ENCODE measurements at places on chromosomes 13 and 19.

- no peak for DNase-seq
These were observed 2.3 kb downstream of the AMH start for GRCh38 chr19:2251106-2252054.

GRCh38 chr13:50015750-50016149 lies 506 bp downstream of the KCNRG start:
- no peak for DNase-seq

DNA sequence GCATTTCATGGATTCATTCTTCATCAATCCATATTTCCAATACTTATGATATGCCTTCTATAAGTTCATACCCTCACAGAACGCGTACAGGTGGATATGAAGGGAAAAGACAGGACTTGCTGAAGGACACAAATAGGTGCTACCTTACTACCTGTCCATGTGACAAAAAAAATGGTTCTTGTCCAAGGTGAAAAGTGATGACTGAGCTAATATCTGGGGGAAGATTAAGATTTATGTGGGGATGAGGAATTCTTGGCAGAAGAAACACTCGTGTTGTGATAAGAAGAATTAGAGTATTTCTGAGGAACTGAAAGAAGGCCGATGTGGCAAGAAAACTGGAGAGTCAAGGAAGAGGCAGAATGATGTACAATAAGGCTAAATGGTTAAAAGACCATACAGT lies 356.4 kb upstream of the ATXN8OS start:
- DNase-seq, result no peak

DNA sequence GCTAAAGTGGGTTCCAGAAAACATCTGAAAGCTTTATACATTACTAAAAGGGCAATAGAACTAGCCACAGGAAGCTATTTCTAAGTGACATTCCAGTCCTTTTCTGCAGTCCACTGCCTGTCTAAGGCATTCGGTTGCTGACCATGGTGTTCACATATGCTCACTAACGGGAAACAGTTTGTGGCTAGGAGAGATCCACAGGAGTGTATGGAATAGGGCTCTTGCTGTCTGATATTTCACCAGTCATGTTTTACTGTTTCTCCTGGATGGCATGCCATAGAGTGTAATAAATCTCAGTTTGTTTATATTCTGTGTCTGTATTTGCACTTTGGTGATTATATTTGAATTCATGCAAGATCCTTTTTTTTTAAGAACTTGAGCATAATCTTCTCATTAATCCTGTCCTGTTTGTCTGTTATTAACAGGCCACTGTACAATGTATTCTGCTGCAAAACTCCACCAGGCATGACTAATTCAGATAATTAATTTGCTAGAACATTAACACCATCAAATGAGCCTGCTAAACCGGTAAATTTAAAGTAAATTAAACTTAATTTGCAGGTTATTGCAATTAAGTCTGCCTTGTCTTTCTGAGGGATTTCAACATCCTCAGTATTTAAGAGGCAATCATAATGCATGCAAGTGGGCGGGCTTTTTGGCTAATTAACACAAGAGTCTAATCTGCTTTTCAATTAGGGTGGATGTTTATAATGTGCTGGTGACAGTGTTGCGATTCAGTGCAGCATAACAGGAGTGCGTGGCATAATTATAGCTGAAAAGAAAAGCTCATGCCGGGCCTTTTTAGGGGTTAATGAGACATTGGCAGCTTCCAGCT lies 201.3 kb downstream of the POU4F1 start:
- DNase-seq, result no peak

Measured in epithelial cell of prostate (primary cell).